ENCODE measurements at places on chromosomes 12 and 14.
A peak's percentile ranks its signal among the peaks of the same experiment; 100 is the strongest.

- DNase-seq, result no peak
Measured at GRCh38 chr12:79706676-79707075, 15.9 kb upstream of the PAWR start.

GRCh38 chr12:109467978-109468676 is 9.0 kb downstream of the KCTD10 start:
- no peak for DNase-seq

DNA sequence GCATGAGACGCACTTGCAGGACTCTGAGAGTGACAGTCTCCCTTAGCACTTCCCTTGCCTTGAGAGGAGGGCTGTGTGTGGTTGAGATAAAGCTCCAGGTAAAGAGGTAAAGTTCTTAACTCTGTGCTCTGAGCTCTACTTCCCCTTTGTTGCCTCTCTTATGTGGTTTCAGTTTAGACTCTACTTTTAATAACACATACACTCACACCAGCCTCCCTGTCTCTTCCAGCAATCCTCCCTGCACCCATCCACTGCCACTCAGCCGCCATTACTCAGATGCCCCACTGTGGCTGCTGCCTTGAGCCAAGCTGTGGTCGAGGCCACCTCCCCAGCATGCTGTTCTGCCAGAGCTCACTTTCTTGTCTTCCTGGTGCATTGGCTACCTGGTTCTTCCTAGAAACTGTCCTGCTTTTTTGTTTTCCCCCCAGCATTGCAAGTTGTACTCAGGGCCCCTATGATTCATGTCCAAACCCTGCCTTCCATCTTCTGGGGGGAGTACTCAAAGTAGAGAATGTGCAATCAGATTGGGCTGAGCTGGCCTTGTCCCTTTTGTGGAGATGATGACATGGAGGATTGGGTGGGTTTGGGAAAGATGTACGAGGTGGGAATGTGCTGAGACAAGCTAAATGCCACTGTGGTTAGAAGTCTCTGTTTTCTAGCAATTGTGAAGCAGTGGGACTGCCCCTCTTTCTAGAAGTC is 115.5 kb upstream of the PARP11 start:
- DNase-seq, result no peak

GRCh38 chr12:2387103-2387834 is 334.5 kb downstream of the CACNA1C start:
- DNase-seq, result no peak

DNA sequence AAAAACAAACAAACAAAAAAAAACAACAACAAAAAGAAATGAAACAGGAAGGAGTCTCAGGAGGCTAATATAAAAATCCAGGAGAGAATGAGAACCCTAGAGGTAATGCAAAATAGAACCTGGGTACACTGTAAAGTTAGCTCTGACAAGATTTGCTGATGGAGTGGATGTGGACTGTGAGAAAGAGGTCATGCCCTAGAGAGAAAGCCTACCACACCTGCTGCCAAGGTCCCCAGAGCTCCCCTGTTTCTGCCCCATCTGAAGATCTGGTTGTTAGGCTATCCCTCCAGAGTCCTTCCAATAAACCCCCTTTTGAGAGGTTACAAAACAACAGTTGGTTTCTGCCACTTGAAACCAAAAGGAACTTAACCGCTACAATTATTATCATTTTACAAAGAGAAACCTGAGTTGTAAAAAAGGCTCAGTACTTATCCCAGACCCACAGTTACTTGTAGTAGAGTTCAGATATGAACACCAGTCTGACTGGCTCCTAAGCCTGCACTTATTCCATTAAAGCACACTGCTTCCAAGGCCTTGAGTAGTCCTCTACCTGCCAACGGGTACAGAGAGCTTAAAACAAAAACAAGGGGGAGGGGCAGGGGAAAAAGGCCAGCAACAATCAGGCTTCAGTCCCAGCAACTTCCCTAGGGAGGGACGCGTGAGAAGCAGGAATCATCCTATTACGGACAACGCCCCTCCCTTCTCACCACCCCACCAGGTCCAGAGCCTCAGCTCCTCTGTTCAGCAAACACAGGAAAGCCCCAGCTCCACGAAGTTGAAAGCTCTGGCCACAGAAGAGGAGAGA is 27.7 kb downstream of the PPP1R13B start:
- no peak for DNase-seq

DNA sequence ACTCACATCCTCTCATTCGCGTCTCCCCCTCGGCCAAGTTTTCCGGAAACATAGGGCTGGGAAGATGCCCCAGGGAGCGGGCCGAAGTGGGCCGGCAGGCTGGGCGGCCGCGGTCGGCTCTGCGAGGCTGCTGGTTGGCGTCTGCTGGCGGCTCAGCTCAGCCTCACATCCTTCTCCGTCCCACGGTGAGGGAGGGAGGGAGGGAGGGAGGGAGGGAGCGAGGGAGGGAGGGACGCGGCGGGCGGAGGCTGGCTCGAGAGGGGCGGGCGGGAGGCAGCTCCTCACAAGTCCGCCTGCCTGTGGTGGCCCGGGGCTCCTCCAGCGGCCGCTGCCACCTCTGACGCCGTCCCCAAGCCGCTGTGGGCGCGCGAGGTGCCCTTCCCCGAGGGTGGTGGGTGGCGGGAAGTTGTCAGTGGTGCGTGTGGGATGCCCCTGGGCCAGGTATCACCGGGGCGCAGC is 93.8 kb downstream of the RFLNA start:
- DNase-seq, result peak; percentile 48

DNA sequence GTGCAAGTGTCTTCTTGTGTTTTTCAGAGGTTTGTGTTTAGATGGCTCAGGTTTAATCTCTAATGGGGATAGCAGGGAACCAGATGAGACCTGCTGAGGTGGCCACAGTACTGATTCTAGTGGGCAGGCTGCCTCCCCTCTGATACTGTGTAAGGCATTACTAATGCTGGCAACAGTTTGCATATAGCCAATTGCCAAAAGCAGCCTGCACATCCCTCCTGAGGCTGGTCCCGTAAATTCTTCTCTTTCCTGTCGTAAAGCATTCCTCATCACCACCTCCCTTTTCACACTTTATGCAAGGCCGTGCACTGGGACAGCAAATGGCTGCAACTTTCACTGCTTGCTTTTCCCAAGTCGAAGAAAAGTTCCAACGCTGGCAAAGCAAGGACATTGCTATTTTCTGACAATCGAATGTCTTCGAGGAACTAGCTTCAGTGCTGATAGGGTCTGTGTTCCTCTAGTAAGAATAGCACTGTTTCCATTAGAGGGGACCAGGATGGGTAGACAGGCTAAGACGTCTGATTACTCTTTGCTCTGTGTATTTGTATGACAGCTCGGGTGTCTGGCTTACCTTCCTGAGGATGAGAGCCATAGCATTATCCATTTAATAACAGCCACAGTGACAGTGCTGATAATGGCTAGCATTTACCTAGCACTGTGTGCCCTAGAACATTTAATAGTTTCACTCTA is 178.2 kb upstream of the HIF1A start:
- no peak for DNase-seq

DNA sequence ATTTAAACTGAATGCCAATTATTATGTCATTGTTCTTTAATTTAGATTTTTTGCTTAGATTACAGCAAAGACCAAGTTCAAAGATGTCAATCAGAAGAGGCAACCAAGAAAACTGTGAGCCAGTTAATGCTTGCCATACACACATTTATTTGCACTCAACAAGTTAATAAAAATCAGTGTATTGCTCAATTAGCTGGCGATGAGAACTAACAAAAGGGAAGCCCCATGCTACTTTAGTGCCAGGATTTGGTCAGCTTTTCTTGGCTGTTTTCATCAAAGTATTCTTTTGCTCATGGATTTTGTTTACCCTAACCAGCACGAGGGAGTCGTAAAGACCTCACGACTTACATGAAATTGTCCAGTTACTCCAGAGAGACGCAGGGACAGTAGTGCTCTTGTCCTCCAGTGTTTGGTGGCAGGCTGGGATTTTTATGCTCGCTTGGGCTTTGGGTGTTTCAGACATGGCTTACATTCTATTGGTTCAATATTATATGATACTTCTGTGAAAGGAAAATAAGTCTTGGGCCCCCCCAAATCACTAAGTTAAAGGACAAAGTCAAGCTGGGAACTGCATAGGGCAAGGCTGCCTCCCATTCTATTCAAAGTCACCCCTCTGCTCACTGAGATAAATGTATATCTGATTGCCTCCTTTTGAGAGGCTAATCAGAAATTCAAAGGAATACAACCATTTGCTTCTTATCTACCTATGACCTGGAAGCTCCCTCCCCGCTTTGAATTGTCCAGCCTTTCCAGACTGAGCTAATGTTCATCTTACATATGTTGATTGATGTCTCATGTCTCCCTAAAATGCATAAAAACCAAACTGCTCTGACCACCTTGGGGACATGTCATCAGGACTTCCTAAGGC is 7.4 kb upstream of the B4GALNT1 start:
- DNase-seq, result no peak

GRCh38 chr14:34254571-34254970 is 207.5 kb downstream of the SPTSSA start:
- DNase-seq, result no peak

- DNase-seq, result no peak
Measured at GRCh38 chr14:67385120-67385519, 25.0 kb downstream of the EIF2S1 start.

DNA sequence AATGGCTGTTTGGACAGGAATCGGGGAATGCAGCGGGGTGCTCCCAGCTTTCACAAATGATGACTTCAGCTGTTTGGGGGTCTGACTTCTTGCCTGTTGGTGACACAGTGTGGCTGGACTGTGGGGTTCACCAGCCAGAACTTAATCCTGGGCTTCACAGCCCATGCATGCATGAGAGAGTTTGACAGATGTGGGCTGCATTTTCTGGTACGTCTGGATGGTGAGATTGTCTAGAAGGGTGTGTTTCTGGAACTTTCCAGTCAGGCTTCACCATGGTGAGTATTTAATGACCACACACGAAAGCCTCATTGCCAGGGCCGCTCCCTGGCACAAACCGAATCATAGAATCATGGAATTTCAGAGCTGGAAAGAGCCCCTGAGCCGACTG is 29.6 kb downstream of the CHST11 start:
- DNase-seq, result no peak

DNA sequence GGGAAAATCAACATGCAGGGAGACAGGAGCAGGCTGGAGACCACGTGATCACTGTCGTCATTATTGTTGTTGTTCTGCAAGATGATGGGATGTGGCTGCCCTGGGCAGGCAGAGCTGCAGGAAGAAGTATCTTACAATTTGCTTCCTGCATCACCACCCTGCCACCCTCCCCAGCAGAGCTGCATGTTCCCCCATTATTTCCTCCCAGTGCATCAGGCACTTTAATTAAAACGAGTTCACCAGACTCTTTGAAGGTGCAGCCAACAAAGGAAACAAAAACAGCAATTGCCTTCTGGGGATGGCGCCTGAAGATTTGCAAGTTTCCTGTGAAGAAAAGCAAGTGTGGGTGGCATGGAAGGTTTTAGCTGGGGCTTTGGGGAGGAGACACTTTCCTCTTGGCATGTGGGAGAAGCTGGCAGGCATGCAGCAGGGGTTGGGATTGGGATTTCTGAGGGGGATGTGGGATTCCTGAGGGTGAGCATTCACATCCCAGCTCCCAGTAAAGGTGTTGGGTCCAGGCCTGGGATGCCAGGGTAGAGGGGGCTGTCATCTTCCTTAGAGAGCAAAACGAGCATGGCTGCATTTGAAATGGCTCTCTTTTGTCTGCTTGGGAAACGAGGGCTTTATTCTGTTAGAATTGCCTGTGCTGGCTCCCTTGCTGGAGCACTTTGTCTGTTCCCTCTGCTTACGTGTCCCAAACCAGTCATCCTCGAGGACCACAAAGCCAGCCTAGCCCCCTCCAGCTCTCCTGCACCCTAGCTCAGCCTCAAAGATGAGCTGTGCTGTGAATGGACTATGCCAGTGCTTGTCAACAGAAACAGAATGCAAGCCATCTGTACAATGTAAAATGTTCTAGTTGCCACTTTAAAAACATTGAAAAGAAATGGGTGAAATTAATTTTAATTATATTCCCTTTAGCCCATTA is 11.5 kb upstream of the C14orf132 start:
- no peak for DNase-seq

DNA sequence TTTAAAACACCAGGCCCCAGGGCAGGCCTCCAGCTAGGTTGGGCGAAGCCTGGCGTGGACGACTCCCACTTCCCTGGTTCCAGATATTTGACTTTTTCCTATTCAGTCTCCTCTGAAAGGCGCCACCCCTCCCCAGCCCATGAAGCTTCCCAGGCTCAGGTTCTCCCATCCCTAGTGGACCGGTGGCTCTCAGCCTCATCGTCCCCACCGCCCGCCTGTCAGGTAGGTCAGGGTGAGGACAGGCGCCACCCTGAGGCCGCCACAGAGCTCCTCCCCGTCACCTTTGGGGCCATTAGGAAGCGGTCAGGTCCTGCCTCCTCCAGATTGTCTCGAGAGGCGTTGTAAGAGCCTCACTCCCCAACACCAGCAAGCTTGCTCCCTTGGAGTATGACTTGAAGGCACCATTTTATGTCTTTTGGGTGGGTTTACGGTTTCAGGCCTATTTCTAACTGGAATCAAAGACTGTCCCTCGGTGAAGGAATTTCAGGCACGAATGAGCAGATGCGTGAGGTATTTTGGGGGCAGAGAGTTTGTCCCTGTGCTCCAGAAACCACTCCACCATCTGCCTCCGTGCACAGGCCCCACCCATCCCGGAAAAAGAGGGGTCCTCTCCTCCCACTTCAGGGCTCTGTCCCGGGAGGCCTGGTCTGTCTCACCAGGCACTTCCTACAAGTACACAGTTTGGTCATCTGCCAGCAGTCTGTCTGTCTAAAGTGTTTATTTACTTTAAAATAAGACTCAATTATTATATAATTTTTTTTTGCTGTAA is 55.6 kb downstream of the TSPAN9 start:
- DNase-seq, result no peak

DNA sequence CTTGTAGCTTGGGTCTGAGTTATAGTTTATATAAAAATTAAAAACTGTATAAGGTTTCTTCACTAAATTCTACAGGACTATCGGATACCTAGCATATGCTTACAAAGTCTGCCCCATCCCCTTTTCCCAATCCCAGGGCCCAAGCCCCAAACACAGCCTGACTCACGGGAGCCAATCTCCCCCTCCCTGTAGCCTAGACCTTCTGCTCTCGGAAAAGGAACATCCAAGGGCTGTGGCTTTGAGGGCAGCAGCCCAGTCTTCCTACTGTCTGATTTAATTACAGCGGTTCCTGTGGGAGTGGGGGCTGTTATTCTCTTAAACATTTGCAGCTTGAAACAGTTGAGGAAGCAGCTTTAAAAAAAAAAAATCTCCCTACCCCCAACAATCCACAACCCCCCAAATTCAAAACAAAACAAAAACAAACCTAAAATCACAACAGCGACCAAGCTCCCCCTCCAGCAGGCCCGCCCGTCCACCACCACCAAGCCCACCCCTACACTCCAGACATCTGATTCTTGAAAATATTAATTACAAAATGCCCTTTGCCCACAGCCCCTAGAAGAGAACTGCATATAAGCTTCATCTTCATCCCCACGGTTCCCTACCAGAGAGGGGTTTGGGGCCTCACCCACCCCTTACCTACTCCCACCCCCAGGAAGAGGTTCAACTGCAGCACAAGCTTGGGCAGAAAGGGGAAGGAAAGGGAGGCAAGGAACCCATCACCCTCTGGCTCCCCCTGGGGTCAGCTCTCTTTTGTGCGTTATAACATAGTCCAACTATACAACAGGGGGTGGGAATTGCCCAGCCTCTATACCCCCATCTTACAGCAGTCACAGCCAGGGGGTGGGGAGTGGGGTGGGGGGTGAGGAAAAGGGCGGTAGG is 1.1 kb upstream of the PRKAG1 start:
- no peak for DNase-seq

Data from stimulated activated CD8-positive, alpha-beta memory T cell treated with anti-CD3 and anti-CD28 coated beads, Interleukin-12 subunit alpha, Interleukin-12 subunit beta, amount 100 ng/mL, for 4 hours (primary cell).